ENCODE measurements at places on chromosomes 1 and 21.

GRCh38 chr1:34231441-34231840 is 54.7 kb downstream of the C1orf94 start:
- DNase-seq: no peak

DNA sequence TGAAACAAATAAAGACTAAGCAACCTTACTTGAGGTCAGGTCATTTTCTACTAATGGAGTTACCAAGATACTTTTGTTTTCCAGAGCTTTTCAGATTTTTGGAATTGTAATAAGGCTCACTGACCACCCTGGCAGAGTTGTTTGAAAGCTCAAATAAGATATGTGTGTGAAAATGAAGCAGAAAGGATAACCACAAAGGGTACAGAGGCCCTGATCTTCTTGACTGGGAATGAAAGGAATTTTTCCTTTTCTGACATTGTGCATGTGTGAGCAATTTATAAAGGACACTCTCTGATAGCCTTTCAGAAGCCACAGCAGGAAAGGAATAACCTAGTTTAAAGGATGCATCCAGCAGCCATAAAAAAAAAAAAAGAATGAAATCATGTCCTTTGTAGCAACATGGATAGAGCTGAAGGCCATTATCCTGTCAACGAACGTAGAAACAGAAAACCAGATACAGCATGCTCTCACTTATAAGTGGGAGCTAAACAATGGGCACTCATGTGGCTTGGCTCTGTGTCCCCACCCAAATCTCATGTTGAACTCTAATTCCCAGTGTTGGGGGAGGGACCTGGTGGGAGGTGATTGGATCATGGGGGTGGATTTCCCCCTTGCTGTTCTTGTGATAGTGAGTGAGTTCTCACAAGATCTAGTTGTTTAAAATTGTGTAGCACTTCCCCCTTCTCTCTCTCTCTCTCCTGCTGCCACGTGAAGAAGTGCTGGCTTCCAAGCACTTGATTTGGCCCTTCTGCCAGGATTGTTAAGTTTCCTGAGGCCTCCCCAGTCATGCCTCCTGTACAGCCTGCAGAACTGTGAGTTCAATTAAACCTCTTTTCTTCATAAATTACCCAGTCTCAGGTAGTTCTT is 3.1 kb upstream of the SRP9 start:
- DNase-seq: no peak

- DNase-seq: no peak
These were observed 390.7 kb upstream of the ZP4 start for GRCh38 chr1:238281418-238281817.

DNA sequence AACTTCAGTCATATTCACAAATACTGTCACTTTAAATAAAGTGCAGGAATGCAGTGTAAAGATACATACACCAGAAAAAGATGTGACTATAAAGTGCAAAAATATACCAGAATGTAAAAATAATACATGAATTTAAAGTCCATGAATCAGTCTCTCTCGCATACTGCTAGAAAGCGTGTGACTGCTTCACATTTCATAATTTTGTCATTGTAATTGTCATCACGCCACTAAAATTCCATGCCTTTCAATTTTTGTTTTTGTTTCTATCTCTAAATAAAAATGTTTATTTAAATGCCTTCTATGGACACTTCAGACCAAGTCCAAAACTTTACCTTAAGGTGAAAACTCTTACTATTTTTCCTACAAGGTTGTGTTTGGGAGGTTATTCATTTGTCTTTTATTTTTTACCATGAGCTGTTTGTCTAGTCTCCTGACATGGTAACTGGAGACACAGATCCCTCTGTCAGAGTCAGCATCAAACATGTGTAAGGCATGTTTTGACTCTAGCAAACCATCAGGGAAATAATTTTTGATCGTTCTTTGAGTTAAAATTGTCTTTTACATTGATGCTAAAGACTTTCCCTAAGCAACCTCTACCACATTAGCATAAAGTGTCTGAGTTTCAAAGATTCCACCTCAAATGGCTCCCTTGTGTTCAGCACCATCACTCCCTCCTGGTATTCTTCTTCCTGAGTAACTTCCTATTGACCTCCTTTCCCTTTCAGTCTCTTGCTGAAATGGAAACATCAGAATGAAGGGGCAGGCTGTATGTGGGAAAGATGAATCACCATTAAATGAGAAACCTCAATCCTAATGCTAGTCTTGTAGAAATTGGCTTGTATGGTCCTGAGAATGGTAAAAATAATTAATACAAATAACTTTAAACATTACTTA is 14.0 kb upstream of the AIM2 start:
- no peak for DNase-seq

DNA sequence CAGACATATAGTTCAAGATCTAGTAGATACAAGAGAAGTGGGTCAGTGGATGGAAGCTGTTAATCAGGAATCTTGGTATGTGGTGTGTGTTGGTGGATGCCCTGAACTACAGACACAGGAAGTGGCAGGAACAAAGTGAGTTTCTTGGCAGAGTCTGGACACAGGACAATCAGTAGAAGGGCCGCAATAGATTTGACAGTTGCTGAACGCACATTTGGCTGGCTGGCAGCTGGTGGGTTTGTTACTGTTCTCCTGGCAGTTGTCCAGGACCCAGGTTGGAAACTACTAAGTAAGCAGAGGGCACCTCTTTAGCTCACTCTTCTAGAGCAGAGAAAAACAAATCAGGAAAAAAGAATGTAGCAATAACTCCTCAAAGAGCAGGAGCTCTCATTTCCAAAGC is 13.2 kb downstream of the KRTAP26-1 start:
- DNase-seq: no peak

DNA sequence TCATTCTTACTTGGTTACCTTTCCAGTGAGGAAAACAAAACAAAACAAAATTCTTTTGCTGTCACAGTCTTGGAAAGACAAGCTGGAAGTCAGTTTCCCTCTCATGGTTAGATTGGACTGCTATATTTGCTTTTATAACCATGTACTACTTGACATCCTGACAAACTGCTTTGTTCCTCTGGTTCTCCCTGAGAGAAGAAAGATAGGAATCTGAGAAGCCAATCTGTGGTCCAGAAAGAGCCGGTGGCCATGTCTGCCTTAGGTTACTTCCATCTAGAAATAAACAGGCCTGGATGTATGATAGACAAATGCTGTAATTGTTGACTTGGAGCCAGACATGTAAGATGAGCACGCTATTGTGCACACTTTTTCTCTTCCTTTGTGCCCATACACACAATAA is 330.0 kb downstream of the BRINP3 start:
- DNase-seq: no peak

DNA sequence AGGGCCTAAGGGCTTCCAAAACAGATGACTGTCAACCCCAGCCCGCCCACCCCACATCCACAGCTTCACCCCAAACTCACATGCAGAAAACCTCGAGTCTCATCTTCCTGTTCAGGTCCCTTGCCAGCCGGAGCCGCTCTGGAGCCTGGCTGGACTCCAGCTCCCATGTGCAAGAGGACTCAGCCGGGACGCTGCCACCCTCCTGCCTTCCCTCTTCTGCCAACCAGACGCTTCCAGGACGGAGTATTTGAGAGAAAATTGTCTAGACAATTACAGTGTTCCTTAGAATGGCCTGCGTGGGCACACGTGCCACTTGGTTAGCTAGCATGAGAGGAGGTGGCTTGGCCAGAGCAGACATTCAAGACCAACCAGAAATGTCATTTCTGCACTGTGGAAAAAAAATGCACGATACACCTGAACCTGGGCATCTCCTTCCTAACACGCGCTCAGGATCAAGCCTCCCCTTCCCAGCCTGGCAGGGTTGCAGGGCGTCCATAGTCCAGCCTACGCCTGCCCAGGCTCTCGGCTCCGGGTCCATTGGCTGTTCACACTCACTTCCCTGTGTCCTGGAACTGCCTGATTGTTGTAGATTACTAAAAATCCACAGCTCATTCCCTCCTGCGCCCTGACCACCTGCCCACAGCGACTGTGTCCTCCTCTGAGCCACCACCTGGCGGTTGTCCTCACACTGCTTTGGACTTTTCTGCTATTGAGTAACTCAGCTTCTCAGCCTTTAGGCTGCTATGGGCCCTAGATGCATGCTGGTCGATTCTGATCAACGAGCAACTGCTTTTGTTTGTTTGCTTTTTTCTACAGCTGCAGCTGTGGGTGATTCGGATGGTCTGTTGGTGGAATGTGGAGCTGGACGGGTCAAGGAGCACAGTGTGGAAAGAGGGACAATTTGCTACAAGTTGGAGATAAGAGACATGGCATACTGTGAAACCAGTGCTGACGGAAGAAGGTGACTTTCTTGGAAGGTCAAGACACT is at the start of gene CLDN14:
Gene CLDN14 (minus strand): TSS at position 708 of the 988 bp plus-strand sequence. CDS start 18,427 bp downstream, outside the sequence.
- no peak for DNase-seq

- no peak for DNase-seq
These were observed 25.6 kb downstream of the CD244 start for GRCh38 chr1:160836981-160837557.

DNA sequence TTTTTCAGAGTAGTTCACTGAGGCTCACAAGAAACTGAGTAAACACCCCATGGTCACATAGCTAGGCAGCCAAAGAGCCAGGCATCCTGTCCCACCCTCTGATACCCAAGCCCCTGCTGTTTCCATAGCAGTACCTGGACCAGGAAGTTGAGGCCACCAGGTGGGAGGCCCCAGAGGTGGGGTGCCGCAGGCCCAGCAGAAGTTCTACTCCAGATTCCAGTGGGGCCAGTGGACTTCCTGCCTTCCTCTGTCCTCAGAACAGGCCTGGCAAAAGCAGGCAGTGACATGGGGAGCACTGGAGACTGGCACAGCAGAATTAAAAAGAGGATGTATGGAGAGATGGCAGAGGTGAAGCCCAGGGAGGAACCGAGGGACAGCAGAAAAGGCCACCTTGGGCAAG is 19.0 kb downstream of the FOXO6 start:
- no peak for DNase-seq

DNA sequence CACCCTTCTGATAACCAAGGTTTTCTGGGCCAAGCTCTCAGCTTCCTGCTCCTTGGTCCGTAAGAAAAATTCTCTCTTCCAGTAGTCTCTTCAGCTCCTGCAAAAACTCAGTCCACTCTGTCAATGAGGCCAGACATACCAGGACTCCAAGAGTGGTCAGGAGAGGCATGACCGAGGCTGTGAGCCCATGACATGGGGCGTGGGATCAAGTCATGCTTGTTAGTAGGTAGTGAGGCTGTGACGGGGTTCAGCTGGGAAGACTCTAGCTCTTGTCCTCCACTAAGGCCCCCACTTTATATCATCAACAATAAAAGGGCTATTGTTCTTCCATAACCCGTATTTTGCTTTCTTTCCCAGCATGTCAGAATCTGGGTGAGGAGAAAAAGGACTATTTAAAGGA is 10.1 kb upstream of the HCRTR1 start:
- peak; percentile 7 for DNase-seq

- DNase-seq: no peak
These were observed 48.0 kb downstream of the CAPN8 start for GRCh38 chr1:223617323-223618070.

Measured in activated T-cell treated with anti-CD3 and anti-CD28 coated beads, Interleukin-2, amount 50 U/mL, for 48 hours (primary cell).